ENCODE measurements at places on chromosomes 11 and 22. TPM values are rescaled to one million over a fixed set of nuclear protein-coding genes. Genes with fewer than 3 reads are reported as not detected.

MYO7A gene
- polyA plus RNA-seq, result 11.3 TPM

NFAM1 gene
- 3.0 TPM for polyA plus RNA-seq

DGCR6L gene
- polyA plus RNA-seq, result 70.0 TPM

HTR3B gene
- polyA plus RNA-seq, result not detected

TRIM66 gene
- polyA plus RNA-seq, result 0.86 TPM

OR2AT4 gene
- not detected for polyA plus RNA-seq

UBASH3B gene
- polyA plus RNA-seq, result 4.4 TPM

OR51B2 gene
- not detected for polyA plus RNA-seq

CYB5R2 gene
- polyA plus RNA-seq, result 3.0 TPM

DNA sequence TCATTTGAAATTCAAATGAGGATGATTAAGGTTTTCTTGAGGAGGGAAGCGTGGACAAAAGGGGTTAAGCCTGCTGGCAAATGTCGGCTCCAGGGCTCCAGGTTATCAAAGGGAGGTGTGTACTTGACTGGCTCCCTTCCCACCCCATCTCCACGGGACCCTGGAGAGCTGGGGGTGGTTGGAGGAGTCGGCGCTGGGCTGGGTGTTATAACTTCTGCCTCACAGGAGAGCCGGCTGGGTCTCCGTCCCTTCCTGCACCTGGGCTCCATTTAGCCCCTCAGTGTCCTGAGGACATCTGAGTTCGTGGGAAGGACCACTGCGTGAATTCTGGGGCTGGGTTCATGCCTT, 15.6 kb downstream of the POU2F3 start:
- DNase-seq, result peak; percentile 67

- no peak for DNase-seq
Measured at GRCh38 chr11:41935241-41935640, 475.8 kb upstream of the LRRC4C start.

DNA sequence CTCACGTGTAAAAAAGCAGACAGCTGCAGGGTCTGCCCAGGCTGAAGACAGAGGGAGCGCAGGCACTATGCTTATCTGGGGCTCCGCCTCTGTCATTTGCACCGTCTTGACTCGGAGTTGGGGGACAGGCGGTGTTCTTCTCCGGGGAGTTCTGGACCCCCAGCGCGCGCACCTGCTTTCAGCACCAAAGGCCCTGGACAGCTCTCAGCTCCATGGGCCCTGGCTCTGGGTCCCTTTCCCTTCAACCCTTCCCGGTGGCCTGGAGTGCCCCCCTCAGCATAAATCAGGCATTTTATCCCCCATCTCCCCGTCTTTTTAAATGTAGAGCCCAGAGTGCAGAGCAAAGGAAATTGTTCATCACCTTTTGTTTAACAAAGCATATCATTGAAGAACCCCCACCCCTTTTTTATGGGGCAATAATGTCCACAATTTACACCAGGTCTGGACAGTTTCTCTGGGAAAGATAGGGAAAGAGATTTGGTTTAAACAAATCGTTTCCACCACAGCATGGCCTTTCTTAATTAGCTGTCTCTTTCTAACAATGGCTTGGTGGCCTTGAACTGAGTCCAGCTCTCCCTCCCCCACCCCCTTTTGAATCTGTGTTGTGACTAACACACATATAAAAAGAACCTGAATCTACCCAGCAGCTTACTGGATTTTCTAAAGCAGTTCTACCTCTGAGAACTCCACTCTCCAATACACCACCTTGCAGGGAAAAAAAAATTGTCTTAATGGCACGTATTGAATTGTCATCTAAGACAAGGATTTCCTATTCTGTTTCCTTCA, 1.7 kb downstream of the SEZ6L start:
- DNase-seq, result no peak

- no peak for DNase-seq
Measured at GRCh38 chr11:84566671-84567070, 1060.5 kb downstream of the DLG2 start.

- DNase-seq, result no peak
Measured at GRCh38 chr11:111172321-111172862, 73.1 kb upstream of the POU2AF2 start.

- no peak for DNase-seq
Measured at GRCh38 chr11:102552447-102553194, 22.1 kb upstream of the MMP7 start.

DNA sequence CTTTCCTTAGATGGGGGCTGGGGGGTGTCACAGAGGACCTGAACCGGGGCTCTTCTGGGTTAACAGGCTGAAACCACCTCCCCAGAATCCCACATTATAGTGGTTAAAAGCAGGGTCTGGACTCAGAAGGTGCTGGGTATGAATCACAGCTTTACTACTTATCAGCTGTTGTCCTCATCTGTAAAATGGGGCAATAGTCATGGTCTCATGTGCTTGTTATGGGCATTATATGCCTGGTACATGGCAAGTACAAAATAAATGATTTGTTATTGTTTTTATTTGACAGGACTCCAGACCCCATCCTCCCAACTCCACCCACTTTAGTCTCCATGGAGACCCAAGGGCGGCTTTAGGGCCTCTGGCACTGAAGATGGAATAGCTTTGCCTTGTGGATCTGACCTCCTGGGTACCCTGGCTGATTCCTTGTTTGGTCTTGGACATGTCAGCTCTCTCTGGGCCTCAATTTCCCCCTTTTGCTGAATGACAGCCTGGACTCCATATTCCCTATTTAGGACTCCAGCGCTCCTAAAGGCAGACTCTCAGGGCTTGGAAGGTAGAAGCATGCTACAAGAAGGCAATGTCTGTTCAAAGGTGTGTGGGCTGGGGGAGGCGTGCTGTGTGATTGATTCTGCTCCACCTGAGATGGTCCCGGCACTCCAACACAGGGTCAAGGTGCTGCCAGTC, 812 bp upstream of the SMTN start:
- no peak for DNase-seq

- DNase-seq, result no peak
Measured at GRCh38 chr22:46171940-46172339, 21.6 kb downstream of the PPARA start.

DNA sequence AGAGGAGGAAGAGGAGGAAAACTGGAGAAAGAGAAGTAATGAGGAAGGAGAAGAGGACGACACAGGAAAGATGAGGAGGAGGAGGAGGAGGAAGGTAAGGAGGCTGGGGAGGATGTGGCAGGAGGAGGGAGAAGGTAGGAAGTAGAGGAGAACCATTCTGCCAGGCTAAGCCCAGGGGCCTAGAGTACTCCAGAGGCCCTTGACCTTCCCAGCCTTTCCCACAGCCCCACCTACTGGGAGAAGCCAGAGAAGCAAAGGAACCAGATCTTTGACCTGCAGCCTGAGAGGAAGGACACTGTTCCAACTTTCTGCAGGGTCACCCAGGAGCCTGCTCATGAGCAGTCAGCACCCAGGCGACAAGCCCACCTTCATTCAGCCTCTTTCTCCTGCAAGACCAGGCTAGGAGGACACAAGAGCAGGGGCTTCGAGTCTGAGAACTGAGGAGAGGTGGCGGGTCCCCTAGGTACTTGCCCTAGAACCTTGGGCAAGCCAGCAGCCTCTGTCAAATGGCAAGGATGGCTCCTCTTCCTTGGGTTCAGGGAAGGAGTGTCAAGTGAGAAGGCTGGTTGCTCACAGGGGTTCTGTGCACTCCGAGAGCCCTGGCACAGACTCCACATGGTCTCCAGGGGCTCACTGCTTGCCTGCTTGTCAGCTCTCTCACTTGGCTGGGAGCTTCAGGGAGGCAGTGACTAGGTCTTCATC, 27.9 kb upstream of the OAF start:
- peak; percentile 45 for DNase-seq

- no peak for DNase-seq
Measured at GRCh38 chr11:112579282-112579681, 318.6 kb upstream of the PLET1 start.

GRCh38 chr22:44813416-44813815, 61.0 kb downstream of the ARHGAP8 start:
- DNase-seq, result no peak

DNA sequence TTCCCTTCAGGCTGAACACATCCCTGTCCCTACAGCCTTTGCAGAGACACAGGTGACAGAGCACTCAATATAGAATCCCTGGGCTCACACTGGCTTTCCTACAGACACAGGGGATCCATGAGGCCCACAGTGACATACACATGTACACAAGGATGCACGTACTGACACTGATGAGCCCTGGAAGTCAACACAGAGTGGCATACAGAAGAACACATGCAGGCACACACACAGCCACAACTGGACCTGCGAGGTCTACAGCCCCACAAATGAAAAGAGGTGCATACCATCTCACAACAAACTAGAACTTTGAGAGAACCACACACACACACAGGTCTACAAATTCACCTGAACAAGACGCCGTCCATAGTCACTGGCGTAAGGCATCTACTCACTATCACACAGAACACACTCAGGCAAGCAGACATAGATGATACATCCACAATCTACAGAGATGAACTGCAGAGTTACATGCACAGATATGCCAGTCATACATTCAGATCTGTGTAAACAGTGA, 3.5 kb upstream of the ZNF74 start:
- DNase-seq, result no peak

- DNase-seq, result peak; percentile 33
Measured at GRCh38 chr11:76781046-76781801, 1.9 kb upstream of the TSKU start.

DNA sequence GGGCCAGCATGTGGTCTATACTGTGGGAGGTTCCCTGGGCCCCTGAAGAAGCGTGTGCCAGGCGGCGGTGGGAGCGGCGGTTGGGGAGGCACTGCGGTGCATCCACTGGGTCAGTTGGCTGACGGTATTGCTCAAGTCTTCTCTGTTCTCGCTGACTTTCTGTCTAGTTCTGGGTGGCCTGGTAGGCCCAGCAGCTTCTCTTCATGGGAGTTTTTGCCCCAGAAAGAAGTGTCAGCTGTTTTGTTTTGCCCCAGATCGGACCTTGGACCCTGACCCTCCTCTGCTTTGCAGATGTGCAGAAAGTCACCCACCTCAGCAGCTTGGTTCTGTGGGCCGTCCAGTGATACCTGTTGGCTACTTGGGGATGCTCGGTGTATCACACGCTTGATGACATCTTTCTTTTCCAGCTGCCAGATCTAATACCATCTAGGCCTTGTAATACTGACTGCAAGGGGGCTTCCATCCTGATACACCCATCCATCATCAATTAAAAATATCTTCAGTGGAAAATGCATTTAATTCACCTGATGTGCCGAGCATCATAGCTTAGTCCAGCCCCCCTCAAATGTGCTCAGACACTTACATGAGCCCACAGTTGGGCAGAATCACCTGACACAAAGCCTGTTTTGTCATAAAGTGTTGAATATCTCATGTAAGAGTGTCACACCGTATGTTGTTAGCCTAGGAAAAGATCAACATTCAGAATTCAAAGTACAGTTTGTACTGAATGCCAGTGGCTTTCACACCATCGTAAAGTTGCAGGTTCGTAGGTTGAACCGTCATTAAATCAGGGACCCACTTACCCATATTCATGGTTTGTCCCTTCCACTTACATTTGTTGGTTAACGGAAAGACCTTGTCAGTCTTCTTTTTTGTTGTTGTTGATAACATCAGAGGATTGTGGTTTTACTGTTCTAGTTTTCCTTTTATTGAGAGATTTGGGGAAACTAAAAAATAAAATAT, 13.9 kb downstream of the ZBED4 start:
- DNase-seq, result peak; percentile 40

GRCh38 chr11:11478687-11479086, 125.6 kb upstream of the CSNK2A3 start:
- no peak for DNase-seq

DNA sequence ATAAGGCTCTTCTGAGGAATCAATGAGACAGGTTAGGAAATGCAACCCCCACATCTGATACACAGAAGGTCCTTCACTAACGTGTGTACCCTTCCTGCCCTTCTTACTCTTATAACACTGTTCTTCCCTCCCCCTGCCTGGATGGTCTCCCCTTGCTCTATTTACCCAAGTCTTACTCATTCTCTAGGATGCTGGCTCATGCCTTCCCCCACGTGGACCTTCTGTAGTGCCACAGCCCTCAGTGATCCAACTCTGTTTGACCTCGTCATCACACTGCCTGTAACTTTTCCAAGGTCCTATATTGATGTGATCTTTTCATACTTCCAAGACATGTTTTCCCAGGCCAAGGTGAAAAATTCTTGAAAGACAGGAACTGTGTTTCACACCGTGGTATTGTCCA, 79.8 kb downstream of the C11orf58 start:
- DNase-seq, result no peak

DNA sequence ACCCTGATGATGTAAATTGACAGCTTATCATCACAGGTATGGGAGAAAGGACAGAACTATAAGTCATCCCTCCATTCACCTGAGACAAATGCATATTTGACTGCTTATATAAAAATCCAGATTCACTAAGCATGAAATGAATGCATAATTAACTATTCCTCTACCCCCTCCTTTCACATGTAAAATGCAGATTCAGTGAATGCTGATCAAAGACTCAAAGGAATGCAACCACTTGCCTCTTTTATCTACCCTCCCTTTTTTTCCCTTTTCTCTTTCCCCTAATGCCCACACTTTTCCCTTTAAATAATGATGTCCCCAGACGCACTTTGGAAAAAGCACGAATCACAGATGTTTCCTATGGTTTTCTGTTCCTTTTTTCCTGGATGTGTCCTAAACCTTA, 4.5 kb upstream of the PLAAT4 start:
- DNase-seq, result no peak

GRCh38 chr11:6022956-6023355, 7.6 kb downstream of the OR56A1 start:
- DNase-seq, result no peak

- no peak for DNase-seq
Measured at GRCh38 chr11:27720277-27720830, 20.1 kb upstream of the BDNF start.

GRCh38 chr11:33362051-33362910, 105.1 kb downstream of the HIPK3 start:
- DNase-seq, result no peak

DNA sequence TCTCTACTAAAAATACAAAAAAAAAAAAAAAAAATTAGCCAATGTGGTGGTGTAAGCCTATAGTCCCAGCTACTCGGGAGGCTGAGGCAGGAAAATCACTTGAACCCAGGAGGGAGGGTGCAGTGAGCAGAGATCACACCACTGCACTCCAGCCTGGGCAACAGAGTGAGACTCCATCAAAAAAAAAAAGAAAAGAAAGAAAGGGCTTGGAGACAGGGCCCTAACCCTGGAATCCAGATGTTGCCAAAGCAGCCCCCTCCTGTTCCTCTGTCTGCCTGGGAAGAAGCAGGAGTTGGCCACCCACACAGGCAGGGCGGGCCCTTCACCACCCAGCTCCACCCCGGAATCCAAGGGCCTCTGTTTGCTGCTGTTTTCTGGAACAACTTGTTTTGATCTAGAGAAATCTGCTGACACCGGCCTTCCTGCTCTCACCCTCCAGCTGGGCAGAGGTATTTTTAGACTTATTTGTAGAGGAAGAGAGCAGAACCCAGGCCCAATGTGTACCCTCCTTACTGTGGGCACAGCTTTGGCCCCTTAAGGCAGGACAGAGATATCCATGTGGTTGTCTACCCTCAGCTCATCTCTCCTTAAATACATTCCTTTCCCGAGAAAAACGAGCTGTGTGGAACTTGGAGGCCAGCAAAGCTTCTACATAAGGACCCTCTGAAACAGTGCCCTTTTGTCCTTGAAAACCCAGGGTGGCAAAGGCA, 2.7 kb upstream of the NEAT1 start:
- peak; percentile 94 for DNase-seq
